ENCODE measurements at places on chromosomes 12 and 14.
A peak's percentile ranks its signal among the peaks of the same experiment; 100 is the strongest.

DNA sequence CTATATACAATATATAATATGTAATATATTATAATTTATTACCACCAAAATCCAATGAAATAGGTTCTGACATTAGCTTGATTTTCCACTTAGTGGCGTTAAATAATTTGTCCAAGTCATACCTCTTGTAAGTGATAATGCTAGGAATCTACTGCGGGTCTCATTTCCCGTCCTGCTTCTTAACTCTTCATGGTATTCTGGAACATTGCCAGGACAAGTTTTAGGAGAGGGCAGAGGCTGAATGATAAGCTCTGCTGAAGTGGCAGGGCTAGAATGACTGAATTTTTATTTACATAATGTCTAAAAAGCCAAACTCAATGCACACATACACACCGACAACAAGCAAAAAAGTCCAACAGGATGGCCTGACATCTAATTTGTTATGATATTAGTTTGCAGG, 70.4 kb upstream of the PTPRQ start:
- no peak for DNase-seq

GRCh38 chr14:76434220-76434619, 58.3 kb downstream of the ESRRB start:
- no peak for DNase-seq

GRCh38 chr12:106423291-106423690, 65.7 kb downstream of the POLR3B start:
- no peak for DNase-seq

DNA sequence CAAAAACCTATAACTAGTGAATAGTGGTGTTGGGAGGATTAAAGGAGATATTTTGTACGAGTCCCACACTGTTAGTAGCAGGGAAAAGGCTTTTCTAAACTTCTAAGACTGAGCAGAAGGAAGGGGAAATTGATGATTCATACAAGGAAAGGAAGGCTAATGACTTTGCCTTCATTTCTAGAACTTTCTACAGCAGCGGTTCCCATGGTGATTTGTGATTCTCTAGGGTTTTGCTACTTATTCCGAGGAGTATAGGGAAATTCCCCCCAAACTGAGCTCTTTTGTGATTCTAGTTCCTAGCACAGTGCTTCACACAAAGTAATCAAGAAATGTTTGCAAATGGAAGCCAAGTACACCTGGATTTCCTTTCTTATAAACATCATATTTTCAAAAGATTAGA, 23.8 kb upstream of the PWP1 start:
- no peak for DNase-seq

DNA sequence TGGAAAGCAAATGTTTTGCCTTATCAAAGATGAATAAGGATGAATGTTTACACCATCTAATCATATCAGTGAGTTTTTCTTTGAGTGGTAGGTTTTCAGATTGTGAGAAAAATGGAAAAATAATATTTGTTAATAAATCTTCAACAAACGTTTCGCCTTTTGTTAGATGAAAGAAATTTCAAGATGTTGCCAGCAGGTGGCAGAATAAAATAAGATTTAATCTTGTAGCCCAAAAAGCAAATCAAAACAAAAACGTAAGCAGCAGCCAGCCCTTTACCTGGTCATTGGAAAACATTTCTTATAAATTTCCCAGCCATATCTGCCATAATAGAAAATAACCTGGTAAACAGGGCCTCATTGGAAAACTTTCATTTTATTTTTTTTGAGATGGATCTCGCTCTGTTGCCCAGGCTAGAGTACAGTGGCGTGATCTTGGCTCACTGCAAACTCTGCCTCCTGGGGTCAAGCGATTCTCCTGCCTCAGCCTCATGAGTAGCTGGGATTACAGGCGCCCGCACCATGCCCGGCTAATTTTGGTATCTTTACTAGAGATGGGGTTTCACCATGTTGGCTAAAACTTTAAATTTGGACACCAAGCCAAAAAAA, 15.4 kb upstream of the TMEM120B start:
- peak; percentile 32 for DNase-seq

- DNase-seq, result no peak
Measured at GRCh38 chr12:120677765-120678473, 9.0 kb upstream of the MLEC start.

DNA sequence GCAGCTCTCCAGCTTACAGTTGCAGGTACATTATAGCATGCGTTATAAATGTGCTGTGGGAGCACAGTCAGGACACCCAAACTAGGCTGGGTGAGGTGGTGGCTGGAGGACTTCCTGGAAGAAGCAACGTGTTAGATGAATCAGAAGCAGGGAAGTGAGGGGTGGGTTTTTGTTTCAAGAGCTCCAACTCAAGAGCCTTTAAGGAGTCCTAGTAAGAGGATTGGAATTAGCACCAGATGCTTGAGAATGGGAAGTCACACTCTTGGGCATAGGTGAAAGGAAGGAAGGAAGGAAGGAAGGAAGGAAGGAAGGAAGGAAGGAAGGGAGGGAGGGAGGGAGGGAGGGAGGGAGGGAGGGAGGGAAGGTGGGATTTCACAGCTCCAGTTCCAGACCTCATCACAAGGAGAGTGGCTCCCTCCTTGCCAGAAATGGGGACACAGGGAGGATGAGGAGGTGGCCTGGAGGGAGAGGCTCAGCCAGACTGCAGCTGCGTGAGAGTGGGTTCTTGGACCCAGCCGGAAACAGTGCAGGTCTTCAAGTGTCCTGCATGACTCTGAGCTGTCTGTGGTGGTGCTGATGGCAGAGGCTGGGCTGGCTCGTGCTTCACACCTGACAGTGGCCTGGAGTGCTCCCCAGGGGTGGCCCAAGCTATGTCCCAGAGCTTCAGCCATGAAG, 115.7 kb upstream of the GSC start:
- no peak for DNase-seq

DNA sequence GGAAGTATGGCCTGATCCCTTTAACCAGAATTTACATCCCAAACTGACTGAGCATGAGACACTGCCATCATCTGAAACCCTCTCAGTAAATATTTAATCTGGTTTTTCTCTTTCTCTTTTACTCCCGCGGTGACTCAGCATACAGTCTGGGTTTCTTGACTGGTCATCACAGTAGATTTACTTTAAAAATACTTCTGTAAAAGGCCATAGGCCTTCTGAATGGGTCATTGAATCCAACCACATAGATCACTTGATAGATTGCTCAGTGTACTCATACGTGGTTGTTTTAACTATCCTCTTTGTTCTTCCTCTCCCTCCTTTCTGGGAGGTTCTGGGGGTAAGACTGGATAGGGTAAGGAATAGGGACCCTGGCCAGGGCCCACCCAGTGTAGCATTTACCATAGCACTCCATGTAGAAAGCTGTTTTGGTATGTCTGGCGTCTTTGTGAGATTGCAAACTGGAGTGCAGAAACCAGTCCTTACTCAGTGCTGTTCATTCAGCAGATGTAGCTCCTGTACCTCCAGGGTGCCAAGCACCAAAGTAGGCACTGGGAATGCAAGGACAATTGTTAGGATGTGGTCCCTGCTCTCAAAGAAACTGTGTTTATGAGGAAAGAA, 165.7 kb downstream of the SRGAP1 start:
- DNase-seq, result no peak

DNA sequence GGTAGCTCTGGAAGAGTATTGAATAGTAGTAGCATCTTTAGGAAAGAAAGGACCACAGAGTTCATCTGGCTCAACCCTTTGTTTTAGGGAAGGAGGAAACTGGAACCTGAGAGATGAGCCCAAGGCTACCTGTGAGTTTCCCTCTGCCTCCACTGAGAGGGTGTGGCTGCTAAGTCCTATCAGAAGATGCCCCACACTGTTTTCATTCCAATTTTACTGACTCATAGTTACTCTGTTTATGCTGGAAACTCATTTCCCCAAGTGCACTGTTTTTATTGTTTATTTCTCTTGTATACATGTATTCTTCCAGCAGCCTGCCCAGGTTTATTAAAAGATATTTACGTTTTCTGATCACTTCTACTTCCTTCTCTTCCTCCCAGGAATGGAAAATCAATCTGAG, 127.4 kb upstream of the ARHGAP5 start:
- no peak for DNase-seq

- DNase-seq, result no peak
Measured at GRCh38 chr12:115444346-115444745, 760.4 kb upstream of the TBX3 start.

DNA sequence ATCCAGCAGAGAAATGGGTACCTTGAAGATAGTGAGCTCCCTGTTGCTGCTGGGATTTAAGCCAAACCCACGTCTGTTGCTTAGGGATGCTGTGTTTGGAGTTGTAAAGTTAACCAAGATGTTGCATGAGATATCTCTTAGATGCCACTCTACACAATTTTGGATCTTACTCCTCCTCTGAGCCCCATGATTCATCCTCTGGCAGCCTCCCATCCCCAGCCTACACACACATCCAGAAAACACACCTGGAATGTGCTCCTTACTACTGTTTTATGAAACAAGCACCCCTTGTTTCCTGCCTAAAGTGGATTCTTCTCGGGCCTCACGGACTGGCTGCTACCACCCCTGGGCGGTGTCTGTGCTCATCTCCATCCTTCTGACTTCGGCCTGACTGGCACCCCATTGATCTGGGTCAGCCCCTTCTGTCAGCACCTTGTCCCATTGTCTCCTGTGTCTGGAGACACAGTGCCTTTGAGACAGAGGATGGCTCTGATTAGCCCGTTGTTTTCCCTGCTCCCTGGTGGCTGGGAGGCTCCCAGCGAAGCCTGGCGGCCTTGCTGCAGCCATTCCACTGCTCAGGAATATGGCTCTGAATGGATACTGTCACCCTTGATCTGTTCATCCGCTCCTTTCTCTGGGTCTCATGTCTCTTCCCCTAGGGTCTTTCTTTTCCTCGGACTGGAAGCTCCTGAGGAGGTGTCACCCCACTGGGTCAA, 24.3 kb downstream of the TSPAN9 start:
- DNase-seq, result no peak

DNA sequence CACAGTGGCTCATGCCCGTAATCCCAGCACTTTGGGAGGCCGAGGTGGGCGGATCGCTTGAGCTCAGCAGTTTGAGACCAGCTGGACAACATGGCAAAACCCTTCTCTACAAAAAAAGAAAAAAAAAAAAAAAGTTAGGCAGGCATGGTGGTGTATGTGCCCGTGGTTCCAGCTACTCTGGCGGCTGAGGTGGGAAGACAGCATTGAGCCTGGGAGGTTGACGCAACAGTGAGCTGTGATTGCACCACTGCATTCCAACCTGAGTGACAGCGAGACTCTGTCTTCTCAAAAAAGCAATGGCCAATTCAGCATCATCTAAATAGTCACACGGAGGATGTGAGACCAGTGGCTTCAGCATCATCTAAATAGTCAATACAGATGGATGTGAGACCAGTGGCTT, 10.4 kb upstream of the SAMD4A start:
- DNase-seq, result no peak

GRCh38 chr12:41794336-41794735, 350.3 kb downstream of the GXYLT1 start:
- DNase-seq, result no peak

DNA sequence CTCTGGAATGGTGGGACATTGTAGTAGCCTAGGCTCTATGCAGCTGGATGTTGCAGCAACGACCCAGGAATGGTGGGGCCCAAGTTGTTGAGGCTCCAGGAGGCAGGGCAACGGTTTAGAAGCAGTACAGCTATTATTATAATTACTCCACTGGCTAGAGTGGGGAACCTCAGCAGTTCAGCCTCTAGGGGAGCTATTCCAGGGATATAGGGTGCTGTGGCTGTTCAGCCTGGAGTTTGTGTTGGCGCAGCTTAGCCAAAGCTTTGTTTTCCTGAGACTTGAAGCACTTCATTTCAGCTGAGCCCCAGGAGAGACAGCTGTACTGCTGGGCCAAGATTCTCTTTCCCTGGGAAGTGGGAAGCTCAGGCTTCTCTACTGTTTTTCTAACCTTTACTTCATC, 1023.0 kb upstream of the ATXN7L3B start:
- DNase-seq, result no peak

DNA sequence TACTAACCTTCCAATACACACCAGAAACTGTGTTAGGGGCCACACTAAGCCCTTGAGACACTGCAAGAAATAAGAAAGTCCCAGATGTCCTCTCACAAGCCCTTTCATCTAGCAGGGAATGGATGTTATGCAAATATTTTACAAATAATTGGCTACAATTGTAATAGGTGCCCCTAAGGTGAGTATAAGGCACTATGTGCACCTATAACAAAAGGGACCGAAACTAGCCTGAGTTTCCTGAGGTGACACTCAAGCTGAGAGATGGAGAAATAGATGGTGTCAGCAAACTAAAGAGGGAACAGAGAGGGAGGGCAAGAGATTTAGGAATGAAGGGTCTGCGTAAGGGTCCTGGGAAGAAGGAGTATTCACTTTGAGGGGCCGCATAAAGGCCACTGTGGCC, 212.6 kb downstream of the TTC8 start:
- DNase-seq, result no peak

GRCh38 chr14:25110106-25110505, 60.2 kb upstream of the STXBP6 start:
- no peak for DNase-seq

- no peak for DNase-seq
Measured at GRCh38 chr12:66905201-66905600, 226.3 kb upstream of the GRIP1 start.
